ENCODE measurements at places on chromosomes 6 and 20.

- no peak for DNase-seq
These were observed at the start of gene WFDC10B for GRCh38 chr20:45704969-45705637. Gene WFDC10B, minus strand, starts transcription at chr20:45705019. Its CDS starts 19,027 bp downstream, at chr20:45685992.

DNA sequence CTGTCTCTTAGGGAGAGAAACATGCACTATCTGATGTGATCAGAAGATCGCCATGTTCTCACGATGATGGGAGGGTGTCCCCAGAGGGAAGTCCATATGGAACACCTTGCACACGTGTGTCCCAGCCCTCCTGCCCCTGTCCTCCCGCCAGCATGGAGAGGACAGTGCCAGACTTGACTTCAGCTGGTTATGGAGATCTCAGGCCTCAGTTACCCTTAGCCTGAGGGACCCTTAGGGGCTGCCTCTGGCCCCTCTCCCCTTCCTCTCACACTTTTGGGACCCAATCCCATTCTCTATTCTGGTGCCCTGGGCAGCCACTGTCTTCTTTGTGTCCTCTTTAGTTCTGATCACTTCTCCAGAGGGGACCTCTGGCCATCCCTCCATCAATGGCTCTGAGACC lies 1.6 kb downstream of the TREML4 start:
- DNase-seq, result no peak

- DNase-seq, result no peak
These were observed 86.7 kb upstream of the RAB32 start for GRCh38 chr6:146456886-146457285.

DNA sequence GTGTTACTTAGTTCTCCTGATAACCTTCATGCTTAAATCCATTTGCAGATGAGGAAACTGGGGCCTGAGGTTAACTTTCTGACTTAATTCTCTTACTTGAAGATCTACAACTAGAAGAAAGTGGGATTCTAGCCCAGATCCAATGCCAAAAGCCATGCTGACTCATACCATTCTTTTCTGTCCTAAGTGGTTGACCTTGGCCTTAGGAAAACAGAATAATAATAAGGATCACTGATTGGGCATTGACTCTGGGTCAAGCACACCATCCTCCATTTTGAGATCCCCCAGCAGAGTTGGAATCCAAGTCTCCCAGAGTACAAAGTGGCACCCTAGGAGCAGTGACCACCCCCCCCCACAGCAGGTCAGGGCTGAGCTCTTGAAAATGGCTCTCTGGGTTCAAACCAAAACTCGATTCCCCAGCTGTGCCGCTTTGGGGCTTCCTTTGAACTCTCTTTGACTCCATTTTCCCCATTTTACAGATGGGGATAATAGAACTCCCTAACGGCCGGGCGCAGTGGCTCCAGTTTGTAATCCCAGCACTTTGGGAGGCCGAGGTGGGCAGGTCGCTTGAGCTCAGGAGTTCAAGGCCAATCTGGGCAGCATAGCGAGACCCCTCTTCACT lies 12.8 kb upstream of the ZNF217 start:
- DNase-seq, result no peak

- DNase-seq, result no peak
These were observed 7.4 kb upstream of the SLC22A2 start for GRCh38 chr6:160265869-160266476.

DNA sequence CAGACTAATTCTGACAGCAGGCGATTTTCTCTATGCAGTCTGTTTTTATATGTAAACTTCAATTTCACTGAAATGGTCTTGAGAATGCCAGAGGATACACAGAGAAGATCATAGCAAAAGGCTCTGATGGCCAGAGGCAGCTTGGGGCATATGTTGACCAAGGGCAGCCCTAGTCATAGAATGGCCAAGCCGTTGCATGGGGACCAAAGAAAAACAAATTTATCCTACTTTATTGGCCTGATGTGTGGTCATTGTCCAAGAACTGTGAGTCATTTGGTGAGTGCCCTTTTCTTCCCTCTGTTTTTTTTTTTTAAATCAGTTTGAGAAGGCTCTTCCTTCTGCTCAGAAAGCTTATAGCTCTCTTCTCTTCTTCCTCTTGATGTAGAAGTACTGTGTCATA lies 5.8 kb downstream of the HDGFL1 start:
- no peak for DNase-seq

DNA sequence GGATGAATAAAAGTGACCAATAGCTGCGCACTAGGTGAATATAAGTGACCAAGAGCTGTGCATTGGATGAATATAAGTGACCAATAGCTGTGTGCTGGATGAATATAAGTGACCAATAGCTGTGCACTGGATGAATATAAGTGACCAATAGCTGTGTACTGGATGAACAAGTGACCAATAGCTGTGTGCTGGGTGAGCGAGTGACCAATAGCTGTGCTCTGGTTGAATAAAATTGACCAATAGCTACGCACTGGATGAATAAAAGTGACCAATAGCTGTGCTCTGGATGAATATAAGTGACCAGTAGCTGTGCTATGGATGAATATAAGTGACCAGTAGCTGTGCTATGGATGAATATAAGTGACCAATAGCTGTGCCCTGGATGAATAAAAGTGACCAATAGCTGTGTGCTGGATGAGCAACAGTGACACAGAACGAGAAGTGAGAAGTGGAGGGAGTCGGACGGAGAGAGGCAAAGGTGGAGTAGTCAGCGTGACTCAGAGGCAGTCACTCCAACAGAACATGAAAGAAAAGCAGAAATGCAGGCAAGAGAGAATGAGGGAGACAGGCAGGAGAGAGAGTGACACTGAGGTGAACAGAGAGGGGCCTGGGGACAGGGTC lies 38.5 kb downstream of the RBM38 start:
- no peak for DNase-seq

DNA sequence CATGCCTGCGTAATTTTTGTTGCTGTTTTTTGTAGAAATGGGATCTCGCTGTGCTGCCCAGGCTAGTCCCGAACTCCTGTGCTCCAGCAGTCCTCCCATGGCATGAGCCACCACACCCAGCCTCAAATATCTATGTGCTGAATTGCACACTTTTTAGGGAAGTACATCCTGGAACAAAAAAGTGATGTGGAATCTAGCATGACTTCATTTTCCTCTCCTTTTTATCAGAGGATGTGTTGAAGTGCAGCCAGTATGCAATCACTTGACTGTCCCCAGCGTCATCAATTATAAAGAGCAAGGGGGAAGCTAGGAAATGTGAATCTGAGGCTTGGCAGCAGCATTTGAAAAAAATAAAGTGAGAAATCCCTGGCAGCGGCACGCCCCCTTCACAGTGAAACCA lies 6.4 kb upstream of the EXOC2 start:
- DNase-seq, result no peak

GRCh38 chr6:52741872-52742271 lies 21.4 kb downstream of the GSTA2 start:
- DNase-seq, result no peak

DNA sequence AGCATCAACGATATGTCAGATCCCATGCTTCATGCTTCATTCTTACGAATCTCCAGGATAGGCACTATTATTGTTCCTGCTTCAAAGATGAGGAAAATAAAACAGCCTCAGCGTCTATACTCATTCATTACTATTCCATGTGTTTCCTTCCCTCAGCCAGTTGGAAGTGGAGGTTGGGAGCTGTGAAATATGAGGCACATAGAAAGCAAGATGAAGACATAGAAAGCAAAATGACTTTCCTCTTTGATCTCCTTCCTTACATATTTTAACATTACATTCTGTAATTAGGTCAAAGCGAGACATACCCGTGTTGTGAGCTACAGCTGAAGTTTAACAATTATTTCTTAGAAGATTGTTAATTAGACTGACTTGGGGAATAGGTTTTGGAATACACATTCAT lies 125.4 kb downstream of the FYN start:
- no peak for DNase-seq

DNA sequence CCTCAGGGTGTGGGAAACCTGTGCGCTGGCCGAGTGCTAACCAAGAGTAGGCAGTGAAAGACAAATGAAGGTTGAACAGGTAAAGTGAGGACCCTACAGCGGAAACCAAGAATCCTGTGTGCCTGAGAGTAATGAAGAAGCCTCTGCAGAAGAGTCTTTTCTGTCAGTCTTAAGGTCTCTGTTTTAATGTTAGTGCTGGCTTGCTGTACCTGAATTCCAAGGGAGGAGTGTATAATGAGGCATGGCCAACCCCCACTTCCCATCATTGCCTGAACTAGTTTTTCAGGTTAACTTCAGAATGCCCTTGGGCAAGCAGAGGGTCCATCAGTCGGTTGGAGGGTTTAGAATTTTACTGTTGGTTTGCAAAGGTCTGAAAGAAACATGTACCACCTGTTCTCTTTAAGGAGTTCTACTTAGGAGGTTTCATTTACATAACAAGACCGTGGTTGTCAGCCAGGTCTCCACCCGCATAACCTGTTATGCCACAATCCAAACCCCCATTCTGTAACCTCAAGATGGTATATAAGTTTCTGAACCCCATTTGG lies 589 bp upstream of the PDCD2 start:
- DNase-seq, result peak; percentile 3

Measured in Calu3 (cell line).